Endodermal cell (in vitro differentiated cells): ENCODE measurements at places on chromosomes 1 and 21.
A peak's percentile ranks its signal among the peaks of the same experiment; 100 is the strongest.

DNA sequence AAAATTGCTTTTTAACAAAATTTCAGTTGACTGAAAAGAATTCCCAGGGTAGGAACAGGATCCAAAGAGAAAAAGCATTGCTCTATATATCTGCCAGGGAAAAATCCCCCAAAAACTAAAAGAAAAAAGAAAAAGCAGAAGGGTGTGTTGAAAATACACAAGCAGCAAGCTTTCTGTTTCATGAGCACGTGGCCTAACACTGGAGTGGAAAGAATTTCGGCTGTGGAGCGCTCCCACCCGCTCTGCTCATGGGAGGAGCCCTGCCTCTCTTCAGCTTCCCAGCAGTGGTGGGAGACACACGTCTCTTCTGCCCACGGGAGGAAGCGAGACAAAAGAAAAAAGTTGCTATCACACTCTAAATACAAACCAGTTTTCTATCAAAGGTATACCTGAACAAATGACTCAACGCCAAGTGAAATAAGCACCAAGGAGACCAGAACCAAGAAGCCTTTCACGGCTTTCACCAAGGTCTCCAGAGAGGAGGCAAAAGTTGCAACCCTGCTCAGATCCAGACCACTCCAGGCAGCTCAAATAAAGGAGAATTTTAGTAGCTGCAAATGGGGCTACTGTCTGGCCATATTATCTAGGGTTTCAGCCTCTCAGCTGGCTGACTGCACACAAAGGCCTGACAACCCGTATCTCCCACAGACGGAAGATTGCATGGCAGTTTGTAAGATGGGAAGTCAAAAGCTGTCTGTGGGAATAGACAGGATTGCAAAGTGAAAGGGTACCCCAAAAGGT, 29.5 kb upstream of the ZNF496 start:
- DNase-seq, result no peak

DNA sequence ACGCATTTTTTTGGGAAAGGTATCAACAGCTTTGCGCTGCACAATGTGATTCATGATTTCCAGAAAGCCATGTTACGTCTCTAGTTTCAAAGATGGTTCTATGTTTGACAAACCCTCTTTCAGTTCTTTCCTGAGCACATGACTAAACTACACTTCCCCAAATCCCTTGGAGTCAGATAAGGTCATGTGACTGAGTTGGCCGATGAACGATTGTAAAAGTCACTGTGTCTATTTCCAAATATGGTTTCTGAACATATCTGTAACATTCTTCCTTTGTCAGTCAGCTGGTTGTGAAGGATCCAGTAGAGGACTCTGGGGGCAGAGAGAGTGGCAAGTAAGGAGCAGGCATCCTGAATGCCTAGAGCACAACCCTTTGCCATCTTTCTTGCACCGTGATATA, 35.4 kb downstream of the TMPRSS15 start:
- DNase-seq, result no peak

GRCh38 chr1:19029191-19030085, 73.0 kb upstream of the IFFO2 start:
- DNase-seq, result peak; percentile 46

DNA sequence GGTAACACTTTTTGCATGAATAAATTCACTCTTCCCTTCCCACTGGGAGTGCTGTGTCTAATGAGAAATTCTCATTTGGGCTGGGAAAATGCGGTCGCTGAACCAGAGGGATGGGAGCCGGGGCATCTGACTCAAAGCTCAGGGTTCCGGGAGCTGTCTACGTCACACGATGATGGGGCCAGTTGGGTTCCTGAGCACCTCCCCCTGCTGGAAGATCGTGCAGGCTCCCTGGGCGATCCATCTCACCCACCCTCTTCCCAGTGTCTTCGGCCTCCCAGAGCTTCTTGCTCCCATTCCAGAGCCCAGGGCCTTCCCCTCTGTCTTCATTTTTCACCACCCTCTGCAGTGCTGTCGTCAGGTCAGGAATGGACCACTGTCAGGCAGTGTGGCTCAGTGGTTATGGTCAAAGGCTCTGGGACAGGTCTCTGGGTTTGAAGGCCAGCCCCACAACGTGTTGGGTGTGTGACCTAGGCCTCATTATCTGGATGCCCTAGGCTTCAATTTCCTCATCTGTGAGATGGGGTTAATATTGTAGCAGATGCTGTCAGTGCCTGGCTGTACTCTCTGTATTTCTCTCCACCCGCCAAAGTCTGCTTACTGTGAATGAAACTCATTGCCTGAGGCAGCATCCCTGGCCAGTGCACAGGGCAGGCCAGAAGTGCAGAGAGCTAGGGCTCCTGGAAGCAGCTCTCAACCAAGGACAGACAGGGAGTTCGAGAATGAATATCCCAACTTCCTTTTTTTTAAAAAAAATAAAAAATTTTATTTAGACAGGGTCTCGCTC, 31.8 kb downstream of the IGSF21 start:
- DNase-seq, result peak; percentile 53

- DNase-seq, result no peak
Observed at GRCh38 chr1:241270016-241270415, 87.0 kb downstream of the RGS7 start.

DNA sequence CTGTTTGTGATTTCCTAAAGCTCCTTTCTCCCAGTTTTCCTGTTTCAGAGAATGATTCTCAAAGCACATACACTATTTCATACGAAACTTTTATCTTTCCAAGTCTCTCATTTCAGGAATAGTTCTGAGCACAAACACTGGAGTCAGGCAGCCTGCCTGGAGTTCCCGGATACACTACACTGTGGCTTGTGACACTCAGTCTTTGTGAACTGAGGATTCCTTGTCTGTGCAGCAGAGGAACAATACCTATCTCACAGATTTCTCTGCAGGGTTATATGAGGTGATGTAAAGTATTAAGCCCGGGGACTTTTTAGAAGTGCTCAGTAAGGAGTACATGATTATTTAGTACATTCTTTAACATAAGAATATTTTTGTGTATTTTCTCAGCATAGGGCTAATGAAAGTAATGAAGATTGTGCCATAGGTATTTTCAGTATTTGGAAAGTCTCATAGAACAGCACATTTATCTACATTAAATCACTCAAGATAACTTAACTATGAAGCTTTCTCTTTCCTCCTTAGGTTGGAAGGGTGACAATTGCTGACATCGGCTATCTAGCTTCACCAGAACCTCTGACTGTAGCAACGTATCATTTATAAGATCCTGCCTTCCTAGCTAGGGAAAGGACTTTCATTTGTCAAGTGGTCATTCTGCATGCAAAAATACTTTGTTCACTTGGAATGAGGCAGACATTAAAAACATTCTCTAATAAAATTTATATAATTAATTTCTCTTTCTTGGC, 12.9 kb downstream of the GBP2 start:
- no peak for DNase-seq
